Stimulated activated CD4-positive, alpha-beta T cell treated with anti-CD3 and anti-CD28 coated beads, Interleukin-1b, Interleukin-23, amount 100 ng/mL, for 24 hours (primary cell): ENCODE measurements at places on chromosomes 7 and 10.

DNA sequence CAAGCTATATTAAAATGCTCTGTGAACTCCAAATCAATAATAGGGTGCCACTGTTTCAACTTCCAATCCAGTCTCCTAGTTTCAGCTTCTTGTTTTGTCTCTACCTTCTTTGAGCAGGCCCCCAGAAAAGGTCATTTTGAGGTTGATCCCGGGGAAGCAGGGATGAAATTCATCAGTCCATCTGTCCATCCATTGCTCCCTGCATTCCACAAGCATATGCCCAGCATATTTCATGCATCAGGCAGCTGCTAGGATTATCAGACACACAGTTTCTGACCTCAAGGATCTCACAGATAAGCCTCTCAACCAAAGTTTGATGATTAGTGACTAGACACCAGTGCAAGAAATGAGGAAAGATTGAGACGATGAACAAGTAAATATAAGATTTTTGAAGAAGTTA lies 186.6 kb upstream of the PDE1C start:
- DNase-seq: no peak

GRCh38 chr7:122302761-122303530 lies 1.6 kb downstream of the FEZF1 start:
- no peak for DNase-seq

DNA sequence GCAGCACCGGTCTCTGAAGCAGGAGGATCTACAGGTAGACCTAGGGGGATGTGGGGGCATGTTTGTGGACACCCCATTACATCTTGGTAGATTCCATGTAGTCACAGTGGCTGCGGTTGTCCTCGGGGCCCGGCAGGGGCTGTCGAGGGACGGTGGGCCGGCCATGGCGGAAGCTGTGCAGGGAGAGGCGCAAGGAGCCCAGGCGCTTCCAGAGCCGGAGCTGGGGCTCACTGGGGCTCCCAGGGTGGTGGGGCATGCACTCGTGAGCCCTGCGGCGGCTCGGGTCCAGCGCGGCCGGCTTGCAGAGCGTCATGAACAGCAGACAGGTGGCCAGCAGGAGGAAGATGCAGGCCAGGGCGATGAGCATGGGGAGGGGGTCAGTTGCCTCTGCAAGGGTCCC lies 3.7 kb downstream of the C10orf105 start:
- DNase-seq: no peak

GRCh38 chr7:131327049-131327625 lies 539 bp upstream of the MKLN1 start:
- DNase-seq: no peak

DNA sequence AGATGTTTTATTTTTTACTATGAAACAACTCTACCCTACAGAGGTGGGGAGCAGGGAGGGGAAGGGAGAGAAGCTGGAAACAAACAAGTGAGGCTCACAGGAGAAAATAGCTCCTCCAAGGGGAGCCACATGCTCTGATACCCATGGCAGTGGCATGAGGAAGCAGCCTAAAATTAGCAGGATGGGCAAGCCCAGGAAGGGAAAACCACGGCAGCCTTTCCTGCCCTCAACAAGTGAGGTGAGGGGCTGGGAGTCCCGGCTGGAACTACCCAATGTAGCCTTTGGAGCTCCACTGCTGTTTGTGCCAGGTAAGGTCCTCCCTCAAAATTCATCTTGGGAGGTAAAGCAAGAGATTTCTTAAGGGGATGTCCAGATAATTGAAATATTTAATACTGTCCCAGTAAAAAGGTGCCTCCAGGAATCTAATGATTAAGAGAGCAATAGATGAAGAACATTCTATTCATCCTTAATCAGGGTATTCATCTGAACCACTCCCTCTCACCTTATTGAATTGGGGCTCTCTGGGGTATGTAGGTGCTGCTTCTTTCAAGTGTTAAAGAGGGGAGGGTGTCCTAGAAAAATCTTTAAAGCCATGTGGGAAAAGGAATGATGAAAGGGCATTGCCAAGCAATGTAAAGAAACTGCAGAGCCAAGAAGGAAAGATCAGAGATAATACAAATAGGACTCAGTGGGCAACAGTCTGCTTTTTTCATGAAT lies 12.8 kb upstream of the HERC4 start:
- no peak for DNase-seq

- DNase-seq: no peak
Observed at GRCh38 chr7:48637382-48637781, 287.0 kb upstream of the CDC14C start.

- no peak for DNase-seq
Observed at GRCh38 chr7:1794888-1795542, 124.9 kb downstream of the ELFN1 start.

- no peak for DNase-seq
Observed at GRCh38 chr10:100621360-100622205, 85.8 kb downstream of the HIF1AN start.

DNA sequence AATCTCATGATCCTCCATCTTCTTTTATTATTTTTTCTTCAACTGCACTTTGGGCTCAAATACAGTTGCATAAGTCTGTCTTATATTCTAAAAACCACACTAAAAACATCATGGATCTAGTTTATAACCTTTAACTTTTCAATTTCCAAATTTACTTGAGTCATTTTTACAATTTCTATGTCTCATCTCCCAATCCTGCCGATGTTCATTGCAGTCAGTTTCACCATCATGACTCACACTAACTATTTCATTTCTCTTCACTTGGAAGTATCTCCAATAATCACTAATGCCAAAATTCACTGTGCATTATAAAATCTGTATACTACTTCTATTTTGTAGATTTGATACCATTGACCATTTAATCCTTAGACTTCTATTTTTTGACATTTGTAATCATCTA lies 806.9 kb upstream of the SORCS1 start:
- no peak for DNase-seq

DNA sequence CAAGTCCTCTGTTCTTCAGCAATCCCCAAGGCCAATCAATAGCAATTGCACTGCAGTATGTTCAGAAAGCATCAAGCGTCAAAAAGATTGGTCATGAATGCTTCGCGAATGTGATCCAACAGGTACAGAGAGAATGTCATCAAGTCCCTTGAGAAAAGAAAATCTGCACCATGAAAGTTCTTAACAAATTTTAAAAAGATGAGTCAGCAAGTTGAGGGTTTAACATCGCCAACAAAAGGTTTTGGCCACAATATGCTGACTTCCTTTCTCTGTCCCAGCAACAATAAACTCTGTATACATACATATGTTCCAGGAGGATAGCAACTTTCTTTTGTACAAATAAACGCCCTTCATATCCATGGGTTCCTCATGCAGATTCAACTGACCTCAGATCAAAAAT lies 168.5 kb upstream of the C7orf33 start:
- no peak for DNase-seq

DNA sequence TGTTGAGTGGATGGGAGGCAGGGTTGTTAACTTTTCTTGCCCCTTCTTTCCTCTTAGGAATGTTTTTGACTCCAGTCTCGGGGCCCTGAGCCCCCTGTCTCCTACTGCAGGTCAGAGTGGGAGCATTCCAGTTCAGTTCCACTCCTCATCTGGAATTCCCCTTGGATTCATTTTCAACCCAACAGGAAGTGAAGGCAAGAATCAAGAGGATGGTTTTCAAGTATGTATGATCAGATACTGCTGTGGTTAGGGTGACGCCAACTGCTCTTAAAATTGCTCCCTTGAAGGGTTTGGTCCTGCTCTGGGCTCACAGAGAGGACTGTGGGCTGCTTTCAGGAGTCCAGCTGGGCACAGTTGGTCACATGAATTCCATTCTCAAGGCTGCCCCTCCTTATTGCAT lies 22.0 kb downstream of the VWA2 start:
- no peak for DNase-seq

DNA sequence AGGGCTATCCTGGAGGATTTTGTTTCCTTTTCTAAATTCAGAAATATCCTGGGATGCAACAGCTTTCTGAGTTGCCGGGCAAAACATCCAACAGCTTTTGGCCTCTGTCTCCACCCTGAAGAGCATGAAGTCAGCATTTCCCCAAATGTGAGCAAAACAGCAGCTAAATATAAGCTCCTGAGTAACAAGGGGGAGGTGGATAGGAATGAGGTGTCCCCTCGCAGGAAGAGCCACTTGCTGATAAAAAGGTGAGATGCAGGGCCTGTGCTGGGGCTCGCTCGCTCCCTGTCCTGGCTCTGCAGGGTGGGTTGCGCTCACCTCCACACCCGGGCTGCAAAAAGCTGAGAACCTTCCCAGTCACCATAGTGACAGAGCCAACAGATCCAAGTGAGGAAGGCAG lies 264.3 kb downstream of the ZEB1 start:
- DNase-seq: no peak

DNA sequence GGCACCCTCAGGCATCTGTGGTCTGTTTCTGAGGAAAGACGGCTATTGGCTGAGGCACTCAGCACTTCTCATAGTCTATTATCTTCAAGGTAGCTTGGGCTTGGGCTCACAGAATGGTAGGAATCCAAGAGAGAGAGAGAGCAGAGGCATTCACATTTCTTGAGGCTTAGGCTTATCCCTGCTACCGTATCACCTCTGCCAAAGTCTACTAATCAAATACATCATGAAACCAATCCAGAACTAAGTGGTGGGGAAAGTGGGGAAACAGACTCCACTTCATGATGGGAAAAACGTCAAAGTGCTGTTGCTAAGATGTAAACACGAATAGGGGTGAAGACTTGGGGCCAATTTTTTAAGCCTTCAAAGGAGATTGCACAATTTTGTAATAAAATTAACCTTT lies 271.1 kb upstream of the SEMA3D start:
- DNase-seq: no peak

DNA sequence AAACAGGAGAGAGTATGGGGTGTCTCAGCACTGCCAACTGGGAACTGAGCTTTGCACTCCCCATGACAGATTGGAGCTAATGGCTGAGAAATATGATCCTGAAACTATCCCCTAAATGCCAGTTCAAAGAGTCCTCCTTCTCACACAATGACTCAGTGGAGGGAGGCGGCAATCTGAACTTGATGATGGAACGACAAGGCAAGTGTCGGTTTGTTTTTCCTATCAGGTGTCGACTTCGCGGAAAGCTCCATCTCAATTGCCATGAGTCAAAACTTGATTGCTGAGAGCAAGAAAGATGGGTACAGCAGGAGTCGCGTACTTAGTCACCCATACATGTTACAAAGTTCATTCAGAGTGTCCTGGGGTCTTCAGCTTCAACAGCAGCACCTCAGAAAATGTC lies 52.5 kb downstream of the NPY start:
- peak; percentile 11 for DNase-seq

DNA sequence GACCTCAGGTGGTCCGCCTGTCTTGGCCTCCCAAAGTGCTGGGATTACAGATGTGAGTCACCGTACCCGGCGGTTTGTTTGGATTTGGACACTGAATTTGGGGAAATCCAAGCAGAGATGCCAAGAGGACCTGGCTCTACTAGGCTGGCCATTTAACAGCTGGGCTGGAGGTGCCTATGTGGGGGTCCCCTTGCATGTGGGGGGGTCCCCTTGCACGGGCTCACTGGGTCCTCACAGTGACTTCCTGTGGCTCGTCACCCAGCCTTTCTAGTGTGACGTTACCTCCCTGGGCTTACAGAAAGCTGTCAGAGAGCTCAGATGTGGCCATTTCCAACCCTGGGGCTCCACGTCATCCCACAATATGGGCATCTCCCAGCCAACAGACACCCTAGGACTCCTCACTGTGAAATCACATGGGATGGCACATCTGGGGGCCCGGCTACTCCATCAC lies 49.3 kb upstream of the GNA12 start:
- DNase-seq: no peak
